Fibroblast of skin of right biceps (primary cell): ENCODE measurements at places on chromosomes 6 and 20.

- no peak for DNase-seq
These were observed 104.0 kb downstream of the ZFAND3 start for GRCh38 chr6:37923514-37923913.

GRCh38 chr20:13587370-13587769 lies 51.4 kb downstream of the TASP1 start:
- DNase-seq = no peak

DNA sequence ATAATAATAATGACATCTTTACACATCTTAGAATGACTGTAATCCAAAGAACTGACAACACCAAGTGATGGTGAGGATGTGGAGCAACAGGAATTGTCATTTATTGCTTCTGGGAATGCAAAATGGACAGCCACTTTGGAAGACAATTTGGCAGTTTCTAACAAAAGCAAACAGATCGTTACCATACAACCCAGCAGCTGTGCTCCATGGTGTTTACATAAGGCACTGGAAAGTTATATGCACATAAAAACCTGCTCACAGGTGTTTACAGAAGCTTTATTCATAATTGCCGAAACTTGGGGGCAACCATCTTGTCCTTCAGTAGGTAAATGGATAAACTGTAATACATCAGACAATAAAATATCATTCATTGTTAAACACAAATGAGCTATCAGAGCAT lies 18.3 kb upstream of the ASF1A start:
- no peak for DNase-seq

GRCh38 chr6:144248003-144248402 lies 37.1 kb upstream of the UTRN start:
- peak; percentile 66 for DNase-seq

- DNase-seq = peak; percentile 41
These were observed 203.9 kb upstream of the RAB32 start for GRCh38 chr6:146339716-146340115.

- DNase-seq = peak; percentile 3
These were observed 114.5 kb upstream of the SCGN start for GRCh38 chr6:25537349-25538018.

- peak; percentile 54 for DNase-seq
These were observed 8.2 kb downstream of the RTN4IP1 start for GRCh38 chr6:106620931-106621672.

GRCh38 chr6:93792746-93793145 lies 373.4 kb upstream of the EPHA7 start:
- peak; percentile 11 for DNase-seq

- no peak for DNase-seq
These were observed 66.9 kb upstream of the MC3R start for GRCh38 chr20:56181583-56181982.

GRCh38 chr6:163133691-163134090 lies 280.8 kb upstream of the QKI start:
- DNase-seq = no peak

DNA sequence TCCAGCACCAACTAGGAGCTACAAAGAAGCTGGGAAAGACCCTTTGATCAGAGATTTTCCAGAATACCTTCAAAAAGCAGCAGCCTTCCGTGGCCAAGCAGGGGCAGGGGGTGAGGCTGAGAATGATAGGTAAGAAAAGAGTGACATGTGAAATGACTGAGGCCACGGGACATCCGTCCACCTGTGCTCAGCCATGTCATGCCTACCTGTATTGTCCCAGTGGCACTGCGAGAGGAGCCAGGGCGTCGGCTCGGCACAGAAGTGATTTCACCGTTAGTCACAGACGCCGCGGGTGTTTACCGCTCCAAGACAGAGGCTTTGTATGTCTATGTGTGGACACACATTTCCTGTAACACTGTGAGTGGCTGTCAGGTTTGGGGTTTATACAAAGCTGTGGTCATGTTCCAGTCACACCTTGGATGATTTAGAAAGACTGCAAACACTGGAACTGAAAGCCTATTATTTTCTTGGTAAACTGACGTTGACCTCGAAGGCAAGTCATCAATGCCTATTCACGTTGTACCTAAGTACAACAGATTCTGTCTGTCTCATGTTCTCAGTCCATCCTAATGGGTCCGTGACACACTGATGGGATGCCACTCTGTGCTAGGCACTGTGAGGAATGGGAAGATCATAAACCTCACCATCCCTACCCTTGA lies 32.1 kb upstream of the JAG1 start:
- no peak for DNase-seq

- peak; percentile 69 for DNase-seq
These were observed 49.9 kb upstream of the RANBP9 start for GRCh38 chr6:13761361-13762036.

- DNase-seq = no peak
These were observed 47.1 kb upstream of the FOXP4 start for GRCh38 chr6:41498968-41499599.

- no peak for DNase-seq
These were observed 35.5 kb upstream of the NXT1 start for GRCh38 chr20:23315099-23315498.

DNA sequence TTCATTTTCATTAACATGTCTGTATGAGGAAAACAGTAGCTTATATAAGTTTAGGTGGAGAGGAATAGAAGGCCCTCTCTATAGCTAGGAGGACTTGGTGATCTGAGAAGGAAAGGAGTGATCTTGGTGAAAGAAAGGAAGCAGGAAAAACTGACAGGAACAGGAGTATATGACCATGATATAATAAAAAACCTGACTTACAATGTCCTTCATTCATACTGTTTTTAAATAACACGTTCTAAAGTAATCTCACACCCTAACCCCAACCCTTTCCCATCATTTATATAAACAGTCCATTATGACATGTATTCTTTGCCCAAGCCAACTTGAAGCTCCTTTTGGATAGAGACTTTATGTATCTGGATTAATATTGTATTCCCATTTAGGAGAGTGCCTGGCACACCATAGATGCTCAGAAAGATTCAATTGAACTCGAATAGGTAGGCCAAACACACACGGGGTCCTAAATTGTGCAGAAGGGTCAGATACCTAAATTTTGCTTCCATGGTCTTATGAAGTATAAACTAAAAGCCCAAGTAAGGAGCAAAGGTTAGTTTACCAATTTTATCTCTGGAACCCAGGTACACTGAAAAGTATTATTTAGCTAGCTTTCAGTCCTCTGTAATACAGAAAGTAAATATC lies 75.9 kb downstream of the OR2B2 start:
- DNase-seq = no peak

DNA sequence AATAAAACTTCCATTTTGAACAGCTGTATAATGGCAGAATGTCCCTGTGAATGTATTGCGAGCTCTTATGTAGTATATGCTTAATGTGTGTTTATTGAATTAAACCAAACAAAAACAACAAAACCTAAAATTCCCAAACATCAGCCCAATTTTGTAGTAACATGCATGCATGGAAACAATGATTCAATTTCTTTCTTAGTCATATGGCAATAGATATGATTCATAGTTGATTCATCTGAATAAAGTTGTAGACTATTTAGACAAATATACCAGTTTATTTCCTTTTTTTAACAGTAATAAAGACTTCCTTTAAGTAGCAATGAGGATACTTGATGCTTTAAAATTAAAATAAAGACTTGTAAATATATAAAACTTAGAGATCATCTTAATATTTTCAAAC lies 670.6 kb downstream of the CD109 start:
- peak; percentile 38 for DNase-seq

GRCh38 chr6:26457264-26457805 lies 420 bp upstream of the BTN2A1 start:
- no peak for DNase-seq

- no peak for DNase-seq
These were observed 76.2 kb downstream of the SNX5 start for GRCh38 chr20:17892189-17892938.

GRCh38 chr20:18657575-18657974 lies 69.7 kb downstream of the DTD1 start:
- DNase-seq = peak; percentile 61

- DNase-seq = no peak
These were observed 52.2 kb downstream of the EYA2 start for GRCh38 chr20:46946796-46947195.

DNA sequence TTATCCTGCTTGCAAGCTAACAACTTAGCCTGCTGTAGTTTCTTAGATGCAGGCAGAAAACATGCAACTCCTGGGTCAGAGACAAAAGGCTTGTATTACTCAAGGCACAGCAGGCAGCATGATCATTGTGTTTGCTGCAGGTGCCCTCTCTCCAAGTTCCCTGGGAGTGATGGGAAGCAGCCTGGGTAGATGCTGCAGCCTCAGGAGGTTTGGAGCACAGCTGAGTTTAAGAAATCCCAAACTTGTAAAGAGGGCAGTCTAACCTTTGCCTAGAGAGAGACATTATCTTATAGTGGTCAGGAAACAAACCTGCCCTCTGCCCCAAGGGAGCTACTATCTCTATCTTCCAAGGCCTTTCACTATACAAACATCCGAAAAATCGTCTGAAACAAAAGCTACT lies 61.1 kb downstream of the PFDN4 start:
- DNase-seq = no peak

GRCh38 chr6:158852312-158853071 lies 33.3 kb upstream of the EZR start:
- no peak for DNase-seq

DNA sequence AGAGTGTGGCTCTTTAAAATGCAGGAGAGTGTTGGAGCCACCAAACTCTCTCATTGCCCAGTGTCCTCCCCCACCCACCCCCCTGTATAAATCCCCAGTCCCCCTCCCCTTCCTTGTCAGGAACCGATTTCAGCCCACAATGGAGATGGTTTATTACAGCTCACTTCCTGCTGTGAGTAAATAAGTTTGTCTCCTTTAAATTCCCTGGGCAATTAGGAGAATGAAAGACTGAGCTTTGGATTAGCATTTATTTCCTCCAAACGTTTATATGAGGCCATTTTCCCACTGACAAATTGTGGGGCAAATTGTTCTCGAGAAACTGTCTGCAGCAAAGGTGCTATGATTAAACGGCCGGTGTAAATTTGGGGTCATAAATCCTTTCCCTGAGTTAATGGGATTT lies 128.8 kb downstream of the DHX35 start:
- DNase-seq = no peak

- no peak for DNase-seq
These were observed 46.2 kb upstream of the ADIG start for GRCh38 chr20:38534756-38535155.

GRCh38 chr6:161111261-161111660 lies 119.7 kb downstream of the MAP3K4 start:
- no peak for DNase-seq

GRCh38 chr6:44535446-44535845 lies 147.9 kb downstream of the CDC5L start:
- DNase-seq = no peak

- DNase-seq = peak; percentile 20
These were observed 27.1 kb downstream of the MRPL14 start for GRCh38 chr6:44100088-44100550.

DNA sequence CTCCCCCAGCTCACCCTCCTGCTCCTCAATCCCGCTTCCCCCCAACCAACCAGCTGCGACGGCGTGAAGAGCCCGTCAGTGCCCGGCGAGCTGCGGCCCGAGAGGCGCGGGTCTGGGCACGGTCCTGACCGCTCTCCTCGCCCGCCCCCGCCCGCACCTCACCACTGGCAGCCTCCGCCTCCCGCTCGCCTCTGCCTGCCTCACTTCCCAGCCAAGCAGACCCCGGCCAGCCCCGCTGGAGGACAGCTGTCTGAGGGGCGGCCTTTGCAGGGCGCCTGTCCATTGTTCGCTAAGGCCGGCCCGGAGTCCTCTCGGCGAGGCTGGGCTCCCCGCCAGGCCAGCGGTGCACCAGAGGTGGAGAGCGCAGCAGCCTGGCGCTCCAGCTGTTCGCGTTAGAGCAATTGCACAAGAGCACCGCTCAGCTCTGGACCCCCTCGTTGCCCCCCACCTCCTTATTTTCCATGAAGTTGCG lies 1.3 kb downstream of the SOBP start:
- DNase-seq = peak; percentile 18

- DNase-seq = no peak
These were observed 102.7 kb downstream of the TRDN start for GRCh38 chr6:123533862-123534648.

GRCh38 chr6:83113258-83113657 lies 45.8 kb downstream of the DOP1A start:
- no peak for DNase-seq
